ENCODE measurements at places on chromosomes 6 and 20.

DNA sequence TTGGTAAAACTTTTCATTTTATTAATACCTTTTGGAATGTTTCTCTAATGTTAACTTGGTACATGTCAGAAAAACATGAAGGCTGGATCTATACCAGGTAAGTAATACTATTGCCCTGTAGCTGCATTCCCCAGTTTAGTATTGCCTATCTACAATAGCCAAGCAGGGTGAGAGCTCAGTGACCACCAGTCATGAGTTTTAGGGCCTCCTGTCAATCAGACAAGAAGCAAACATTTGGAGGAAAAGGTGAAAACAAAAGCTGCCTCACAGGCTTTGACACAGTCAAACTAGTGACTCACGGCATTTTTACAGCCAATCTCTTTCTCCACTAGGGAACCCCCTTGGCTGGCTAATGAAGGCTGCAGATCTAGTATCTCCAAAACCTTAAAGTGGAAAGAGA is 9.5 kb upstream of the CDC5L start:
- DNase-seq, result no peak

DNA sequence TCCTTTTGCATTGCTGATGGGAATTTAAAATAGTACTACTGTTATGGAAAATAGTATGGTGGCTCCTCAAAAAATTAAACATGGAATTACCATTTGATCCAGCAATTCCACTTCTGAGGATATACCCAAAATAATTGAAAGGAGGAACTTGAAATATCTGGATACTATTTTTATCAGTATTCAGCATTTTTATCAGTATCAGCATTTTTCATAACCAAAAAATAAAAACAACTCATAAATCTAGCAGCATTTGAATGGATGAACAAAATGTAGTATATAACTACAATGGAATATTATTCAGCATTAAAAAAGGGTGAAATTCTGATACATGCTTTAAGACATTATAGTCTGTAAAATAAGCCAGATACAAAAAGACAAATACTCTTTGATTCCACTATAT is 763.4 kb upstream of the MAN1A1 start:
- DNase-seq, result no peak

DNA sequence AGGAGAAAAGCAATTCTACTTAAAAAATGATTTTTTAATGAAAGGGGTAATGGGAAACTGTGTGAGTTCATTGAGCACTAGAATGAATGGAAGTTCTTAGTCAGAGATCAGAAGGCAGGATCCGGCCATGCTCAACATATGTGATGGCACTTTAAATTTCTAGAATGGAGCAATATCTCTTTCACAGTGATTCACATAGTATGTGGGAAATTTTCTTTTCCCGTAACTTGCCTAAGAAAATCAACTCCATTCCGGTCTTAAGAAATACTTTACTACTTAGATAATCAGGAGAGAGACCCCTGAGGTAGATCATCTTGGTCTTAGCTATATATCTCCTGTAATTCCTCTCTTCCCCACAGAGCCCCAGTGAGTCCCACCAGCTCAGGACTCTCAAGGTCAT is 131.8 kb downstream of the SCML4 start:
- no peak for DNase-seq

DNA sequence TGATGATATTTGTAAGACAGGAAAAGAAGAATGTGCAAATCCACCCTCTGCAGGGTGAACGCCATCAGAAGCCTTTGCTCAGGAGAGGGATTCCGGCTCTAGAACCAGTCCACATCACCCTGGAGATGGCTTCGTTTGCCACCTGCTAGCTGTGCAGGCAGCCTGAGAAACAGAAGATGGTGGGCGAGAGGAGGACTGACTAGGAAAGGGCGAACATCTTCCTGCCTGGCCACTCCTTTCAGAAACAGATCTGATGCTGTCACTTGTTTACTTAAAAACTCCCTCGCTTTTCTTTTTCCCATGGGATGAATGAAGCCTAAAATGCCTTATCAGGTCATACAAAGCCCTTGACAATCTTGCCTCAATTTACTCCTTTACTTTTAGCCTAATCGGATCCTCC is 1.2 kb downstream of the PTPRA start:
- DNase-seq, result no peak

GRCh38 chr6:46090115-46091079 is 39.4 kb upstream of the ENPP4 start:
- peak; percentile 68 for DNase-seq

DNA sequence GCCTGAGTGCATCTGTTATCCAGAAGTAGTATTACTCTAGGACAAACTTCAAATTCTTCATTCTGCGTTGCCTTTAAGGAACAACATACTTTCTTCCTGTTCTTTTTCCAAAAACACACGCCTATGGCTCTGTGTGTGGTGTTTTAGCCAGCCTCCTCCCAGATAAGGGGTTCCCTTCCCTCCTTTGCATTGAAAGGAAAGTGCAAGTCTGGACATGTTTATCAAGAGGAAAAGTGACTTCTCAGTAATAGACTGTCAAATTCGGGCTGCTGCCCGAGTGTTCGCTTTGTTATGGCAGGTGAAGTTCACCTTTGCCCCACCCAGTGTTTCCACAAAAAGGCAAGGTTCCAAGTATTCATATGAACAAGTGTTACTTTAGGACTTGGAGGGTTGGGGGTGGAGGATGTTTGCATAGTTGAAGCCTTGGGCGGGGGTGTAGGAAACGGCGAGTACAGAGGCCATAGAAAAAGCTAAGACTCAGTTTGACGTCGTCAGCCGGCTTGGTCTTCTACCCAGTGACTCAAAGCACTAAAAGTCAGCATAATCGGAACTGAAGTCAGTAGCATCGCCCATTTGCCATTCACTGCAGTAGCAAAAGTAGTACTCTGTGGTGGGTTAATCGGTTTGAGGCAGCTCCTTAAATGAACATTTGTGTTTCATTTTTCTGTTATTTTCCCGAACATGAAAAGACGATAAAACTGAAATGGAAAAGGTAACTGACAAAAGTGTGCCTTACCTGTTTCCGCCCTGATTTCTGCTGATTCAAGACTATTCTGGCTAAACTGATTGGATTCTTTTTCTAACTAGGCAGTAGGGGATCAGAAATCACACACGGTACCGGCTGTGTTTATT is 12.5 kb downstream of the PRDM1 start:
- DNase-seq, result no peak

GRCh38 chr20:23308024-23308423 is 42.6 kb upstream of the NXT1 start:
- DNase-seq, result no peak

DNA sequence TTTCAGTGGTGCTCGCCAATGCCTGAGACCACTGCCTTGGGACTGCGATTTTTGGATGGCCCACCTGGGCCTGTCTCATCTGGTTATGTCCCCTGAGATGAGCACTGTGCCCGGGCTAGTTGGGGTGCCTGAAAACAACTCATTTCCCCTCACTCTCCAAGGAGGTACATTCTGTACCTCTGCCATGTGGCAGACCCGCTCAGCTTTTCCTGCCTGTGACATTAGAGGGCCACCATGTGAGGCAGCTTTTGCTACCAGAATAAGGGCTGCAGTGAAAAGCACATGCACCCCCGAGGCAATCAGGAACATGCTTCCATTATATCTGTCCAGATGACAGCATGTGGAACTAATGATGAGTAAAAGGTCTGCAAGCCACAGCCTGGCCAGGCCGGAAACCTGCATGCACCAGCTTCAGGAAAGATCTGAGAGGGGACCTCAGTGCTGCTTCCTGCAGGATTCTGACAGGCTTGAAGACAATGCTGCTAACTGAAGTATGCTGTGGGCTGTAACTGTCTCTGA is 11.3 kb upstream of the SRSF6 start:
- no peak for DNase-seq

- no peak for DNase-seq
Measured at GRCh38 chr6:130012728-130013127, 5.7 kb upstream of the L3MBTL3 start.

- no peak for DNase-seq
Measured at GRCh38 chr6:133312006-133312405, 70.8 kb downstream of the EYA4 start.

- no peak for DNase-seq
Measured at GRCh38 chr20:9236458-9236857, 167.6 kb downstream of the PLCB4 start.

GRCh38 chr20:31836853-31837608 is 8.4 kb downstream of the FOXS1 start:
- no peak for DNase-seq
